Breast epithelium (tissue), 4 donors: ENCODE measurements at places on chromosomes 3 and 15. TPM values are rescaled to one million over a fixed set of nuclear protein-coding genes. Genes with fewer than 3 reads are reported as not detected.

DNA sequence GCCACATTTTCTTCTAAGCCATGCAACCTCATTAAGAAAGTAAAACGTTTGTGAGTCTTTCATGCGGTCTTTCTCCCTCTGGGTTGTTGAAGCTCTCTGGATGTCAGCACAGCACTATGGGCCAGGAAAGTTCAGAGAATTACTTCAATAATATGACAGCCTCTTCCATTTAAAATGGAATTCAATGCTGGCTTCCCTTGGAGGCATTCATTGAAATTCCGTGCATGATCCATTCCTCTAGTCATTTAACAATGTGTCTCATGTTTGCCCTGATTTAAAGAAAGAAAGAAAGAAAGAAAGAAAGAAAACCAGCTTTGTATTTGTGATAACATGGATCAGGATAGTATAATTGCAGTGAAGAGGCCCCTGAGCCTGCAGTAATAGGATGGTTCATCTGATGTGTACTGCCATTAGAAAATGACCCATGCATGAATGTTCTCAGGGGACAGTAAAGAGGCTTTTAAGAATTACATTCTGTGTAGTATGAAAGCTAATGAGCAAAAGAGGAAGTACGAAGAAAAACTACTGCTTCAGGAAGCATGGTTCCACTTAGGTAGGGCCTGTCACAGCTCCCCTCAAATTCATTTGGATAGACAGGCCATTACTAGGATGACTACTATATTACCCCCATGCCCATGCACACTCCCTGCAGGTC, 146.0 kb downstream of the ARPP21 start:
- DNase-seq, result no peak

GRCh38 chr3:144650380-144650779, 678.8 kb downstream of the DIPK2A start:
- DNase-seq, result no peak

DNA sequence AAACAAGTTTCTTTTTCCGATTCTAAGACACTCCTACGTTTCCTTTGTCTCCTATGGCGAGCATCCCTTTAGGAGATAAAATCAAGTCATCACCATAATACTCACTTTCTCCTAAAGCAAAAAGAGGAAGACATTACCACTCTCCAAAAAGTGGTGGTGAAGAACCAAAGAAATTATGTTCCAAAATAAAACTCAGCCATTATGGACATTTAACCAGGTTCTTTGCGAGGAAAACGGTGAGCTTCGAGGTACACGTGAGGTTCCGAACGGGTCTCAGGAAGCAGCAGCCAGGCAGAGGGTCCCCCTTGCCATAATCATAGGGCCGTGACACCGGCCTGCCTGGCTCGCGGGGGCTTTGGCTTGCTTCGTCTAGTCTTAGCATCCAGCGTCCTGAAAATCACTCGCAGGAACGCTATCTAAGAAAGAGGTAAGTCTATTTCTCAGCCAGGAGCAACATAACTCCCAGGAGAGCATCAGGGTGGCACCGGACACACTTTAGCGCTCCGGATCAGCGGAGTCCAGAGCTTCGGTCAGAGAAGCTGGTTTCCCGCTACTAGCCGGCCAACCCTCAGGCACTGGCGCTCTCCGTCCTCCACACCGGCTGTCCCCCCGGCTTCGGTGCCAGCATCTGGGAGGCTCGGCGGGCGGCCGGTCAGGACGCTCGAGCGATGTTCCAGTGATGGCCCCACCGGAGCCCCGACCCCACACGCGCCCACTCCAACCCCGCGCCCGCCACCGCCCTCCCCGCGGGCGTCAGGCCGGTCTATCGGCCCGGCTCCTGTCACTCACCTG, 581 bp downstream of the IP6K1 start:
- no peak for DNase-seq

GRCh38 chr3:167780214-167780883, 44.8 kb downstream of the SERPINI1 start:
- no peak for DNase-seq

DNA sequence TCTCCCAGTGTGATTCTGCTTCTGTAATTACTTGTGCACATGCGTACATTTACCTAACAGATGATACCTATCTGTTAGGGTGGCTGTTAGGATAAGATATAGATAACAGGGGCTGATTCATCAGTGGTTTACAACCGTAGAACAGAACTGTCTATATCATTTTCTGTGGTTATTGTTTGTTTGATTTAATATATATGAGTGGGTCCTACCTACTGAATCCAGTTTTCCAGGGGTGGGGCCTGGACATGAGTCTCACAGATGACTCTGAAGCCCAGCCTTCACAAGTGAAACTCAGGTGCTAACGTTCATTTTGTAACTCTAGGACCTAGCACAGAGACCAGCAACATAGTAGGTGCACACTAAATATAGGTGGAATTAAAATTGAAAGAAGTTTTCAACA, 10.4 kb upstream of the ACAP2 start:
- no peak for DNase-seq

- no peak for DNase-seq
These were observed 25.7 kb downstream of the SH3GL3 start for GRCh38 chr15:83472797-83473196.

The FEZF2 gene
- total RNA-seq, result not detected

DNA sequence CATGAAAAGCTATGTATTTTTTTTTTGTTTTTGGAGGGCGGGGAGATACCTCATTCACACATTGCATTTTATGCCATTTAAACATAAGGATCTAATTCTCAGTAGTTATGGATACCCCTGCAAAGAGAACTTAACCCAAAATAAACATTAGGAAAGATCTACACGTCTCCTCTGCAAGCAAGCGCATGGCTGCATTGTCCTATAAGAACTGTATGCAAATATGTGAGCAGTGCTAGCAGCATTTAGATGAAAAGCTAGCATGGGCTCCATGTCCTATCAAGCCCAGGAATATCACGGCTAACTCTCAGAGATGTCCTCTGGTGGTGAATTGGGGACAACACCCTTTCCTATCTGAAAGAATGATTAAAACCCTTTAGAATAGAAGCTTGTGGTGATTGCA, 292.8 kb downstream of the MEX3B start:
- DNase-seq, result no peak

The GABRR3 gene
- not detected for total RNA-seq
